ENCODE measurements at places on chromosomes 3 and 15. TPM values are rescaled to one million over a fixed set of nuclear protein-coding genes. Genes with fewer than 3 reads are reported as not detected.

- peaks cover 16% of the 10 kb centered on the region for H3K4me1 ChIP-seq
- no peak overlapping the region for H3K27ac ChIP-seq
- no peak overlapping the region for H3K4me3 ChIP-seq
- H3K36me3 ChIP-seq, result peaks cover 40% of the 10 kb centered on the region
These were observed 3.9 kb upstream of the CXCR6 start for GRCh38 chr3:45939341-45939771.

GRCh38 chr3:87546216-87546615 is 269.8 kb upstream of the POU1F1 start:
- no peaks in the 10 kb centered on the region for H3K27me3 ChIP-seq
- H3K36me3 ChIP-seq, result no peaks in the 10 kb centered on the region
- no peaks in the 10 kb centered on the region for H3K4me1 ChIP-seq
- H3K27ac ChIP-seq, result no peak overlapping the region
- no peak for DNase-seq
- H3K4me3 ChIP-seq, result no peak overlapping the region

The GJD2 gene
- total RNA-seq, result 0.14 TPM

The ATP10A gene
- total RNA-seq, result 2.4 TPM

The ACTC1 gene
- 9.6 TPM for total RNA-seq
